ENCODE measurements at places on chromosomes 1 and 21. TPM values are rescaled to one million over a fixed set of nuclear protein-coding genes. Genes with fewer than 3 reads are reported as not detected.

Gene ETV3L
- total RNA-seq, result not detected

DNA sequence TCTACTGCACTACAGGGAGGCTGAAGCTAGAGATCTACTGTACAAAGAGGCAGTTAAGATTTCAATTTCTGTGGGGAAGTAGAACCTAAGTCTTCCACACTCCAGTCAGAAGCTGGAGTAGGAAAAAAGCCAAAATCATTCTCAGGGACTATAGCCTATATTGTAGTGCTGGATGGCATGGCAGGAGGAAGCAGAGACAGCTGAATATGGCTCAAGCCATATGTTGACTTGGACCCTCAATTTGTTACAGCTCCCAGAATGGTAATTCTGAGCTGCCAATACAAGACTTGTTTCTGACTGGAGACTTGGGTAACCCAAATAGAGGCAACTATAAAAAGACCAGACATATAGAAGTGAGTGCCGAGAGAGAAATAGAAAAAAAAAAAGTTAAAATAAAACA, 200.6 kb downstream of the PTBP2 start:
- no peaks in the 10 kb centered on the region for H3K27me3 ChIP-seq
- H3K27ac ChIP-seq, result no peak overlapping the region
- DNase-seq, result no peak
- H3K4me3 ChIP-seq, result no peak overlapping the region
- H3K36me3 ChIP-seq, result no peaks in the 10 kb centered on the region
- no peaks in the 10 kb centered on the region for H3K4me1 ChIP-seq

Gene NLRP3
- total RNA-seq, result 0.20 TPM

GRCh38 chr1:230423951-230424350, 2.2 kb downstream of the PGBD5 start:
- no peak for DNase-seq
- H3K27ac ChIP-seq, result no peak overlapping the region
- H3K4me3 ChIP-seq, result no peak overlapping the region
- H3K4me1 ChIP-seq, result peaks cover 11% of the 10 kb centered on the region
- H3K36me3 ChIP-seq, result no peaks in the 10 kb centered on the region

- H3K27ac ChIP-seq, result peak overlapping the region; percentile 76
- H3K27me3 ChIP-seq, result no peaks in the 10 kb centered on the region
- peaks cover 62% of the 10 kb centered on the region for H3K4me1 ChIP-seq
- DNase-seq, result peak; percentile 63
- peak overlapping the region; percentile 78 for H3K4me3 ChIP-seq
Measured at GRCh38 chr21:29299046-29299915, 559 bp downstream of the BACH1 start.

- H3K4me1 ChIP-seq, result peaks cover 19% of the 10 kb centered on the region
- H3K36me3 ChIP-seq, result peaks cover 28% of the 10 kb centered on the region
- no peak overlapping the region for H3K27ac ChIP-seq
- H3K27me3 ChIP-seq, result no peaks in the 10 kb centered on the region
- no peak for DNase-seq
Measured at GRCh38 chr21:46320331-46320801, 3.3 kb downstream of the C21orf58 start.
